ENCODE measurements at places on chromosomes 5 and 9. TPM values are rescaled to one million over a fixed set of nuclear protein-coding genes. Genes with fewer than 3 reads are reported as not detected.

DNA sequence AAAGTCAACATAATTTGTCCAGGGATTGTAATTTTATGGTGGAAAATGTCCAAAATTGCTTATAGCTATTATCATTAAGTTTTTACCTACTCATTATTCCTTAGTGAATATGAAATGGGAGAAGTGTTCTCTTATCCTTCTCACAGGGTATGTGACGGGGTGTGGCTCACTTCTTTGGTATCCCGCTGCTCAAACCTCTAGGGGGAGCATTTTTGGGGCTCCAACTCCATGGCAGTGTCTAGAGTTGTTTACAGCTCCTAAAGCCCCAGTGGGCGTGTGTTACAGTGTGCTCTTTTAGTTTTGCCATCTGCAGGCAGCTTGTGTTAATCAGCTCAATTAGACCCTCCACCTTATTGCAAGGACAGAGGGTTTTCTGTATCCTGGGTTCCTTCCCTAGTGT lies 89.4 kb downstream of the CDKN2A start:
- no peak for DNase-seq
- H3K4me1 ChIP-seq, result no peaks in the 10 kb centered on the region
- H3K4me3 ChIP-seq, result no peak overlapping the region

- no peak overlapping the region for H3K4me3 ChIP-seq
- peaks cover 9% of the 10 kb centered on the region for H3K27me3 ChIP-seq
- DNase-seq, result no peak
- H3K36me3 ChIP-seq, result no peaks in the 10 kb centered on the region
- H3K27ac ChIP-seq, result no peak overlapping the region
- peaks cover 11% of the 10 kb centered on the region for H3K4me1 ChIP-seq
Observed at GRCh38 chr9:84387821-84388220, 47.3 kb upstream of the SLC28A3 start.

DNA sequence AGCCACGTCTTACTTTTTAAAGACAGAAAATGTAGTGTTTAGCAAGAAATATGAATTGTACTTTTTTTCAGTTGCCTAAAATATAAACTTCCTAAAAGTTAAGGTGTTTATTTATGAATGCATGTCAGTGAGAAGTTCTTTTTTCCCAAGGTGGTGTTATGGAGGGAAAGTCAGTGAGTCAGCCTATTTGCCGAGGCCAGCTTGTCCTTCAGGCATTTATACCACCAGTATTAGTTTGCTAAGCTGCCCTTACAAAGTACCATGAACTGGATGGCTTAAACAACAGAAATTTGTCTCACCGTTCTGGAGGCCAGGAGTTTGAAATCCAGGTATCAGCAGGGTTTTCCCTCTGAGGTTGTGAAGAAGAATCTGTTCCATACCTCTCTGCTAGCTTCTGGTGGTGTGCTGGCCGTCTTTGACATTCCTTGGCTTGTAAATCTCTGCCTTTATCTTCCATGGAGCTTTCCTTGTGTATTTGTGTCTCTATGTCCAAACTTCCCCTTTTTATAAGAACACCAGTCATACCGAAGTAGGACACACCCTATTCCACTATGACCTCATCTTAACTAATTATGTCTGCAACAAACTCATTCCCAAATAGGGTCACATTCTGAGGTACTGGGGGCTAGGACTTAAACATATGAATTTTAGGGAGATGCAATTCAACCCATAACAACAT lies 38.4 kb downstream of the PRKACG start:
- H3K27me3 ChIP-seq, result no peaks in the 10 kb centered on the region
- no peak for DNase-seq
- no peaks in the 10 kb centered on the region for H3K36me3 ChIP-seq
- peaks cover 38% of the 10 kb centered on the region for H3K4me1 ChIP-seq

GRCh38 chr9:118273048-118273447 lies 568.8 kb downstream of the TLR4 start:
- H3K4me3 ChIP-seq, result no peak overlapping the region
- no peak for DNase-seq
- no peaks in the 10 kb centered on the region for H3K4me1 ChIP-seq
- H3K27ac ChIP-seq, result no peak overlapping the region

GRCh38 chr5:138605254-138605972 lies 30.2 kb upstream of the HSPA9 start:
- DNase-seq, result no peak
- H3K27ac ChIP-seq, result peak overlapping the region; percentile 16
- no peak overlapping the region for H3K4me3 ChIP-seq
- H3K4me1 ChIP-seq, result peaks cover 5% of the 10 kb centered on the region
- no peaks in the 10 kb centered on the region for H3K27me3 ChIP-seq

DNA sequence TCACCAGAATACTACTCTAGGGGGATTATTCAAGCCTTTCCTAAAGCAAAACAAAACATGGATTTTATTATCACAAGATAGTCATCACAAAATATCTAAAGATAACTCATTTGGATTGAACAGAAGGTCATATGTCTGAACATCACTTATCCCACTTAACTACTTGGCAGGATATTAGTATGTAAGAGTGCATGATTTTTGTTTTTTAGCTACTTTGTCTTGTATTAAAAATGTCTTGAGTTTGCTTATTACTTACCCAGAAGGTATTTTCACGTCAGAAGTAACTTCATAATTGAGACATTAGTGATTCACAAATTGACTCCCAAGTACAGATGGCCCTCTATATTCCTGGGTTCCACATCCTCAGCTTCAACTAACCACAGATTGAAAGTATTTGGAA lies 113.8 kb downstream of the TLE4 start:
- no peak for DNase-seq
- H3K4me1 ChIP-seq, result peaks cover 21% of the 10 kb centered on the region
- H3K27me3 ChIP-seq, result no peaks in the 10 kb centered on the region
- H3K27ac ChIP-seq, result no peak overlapping the region

DNA sequence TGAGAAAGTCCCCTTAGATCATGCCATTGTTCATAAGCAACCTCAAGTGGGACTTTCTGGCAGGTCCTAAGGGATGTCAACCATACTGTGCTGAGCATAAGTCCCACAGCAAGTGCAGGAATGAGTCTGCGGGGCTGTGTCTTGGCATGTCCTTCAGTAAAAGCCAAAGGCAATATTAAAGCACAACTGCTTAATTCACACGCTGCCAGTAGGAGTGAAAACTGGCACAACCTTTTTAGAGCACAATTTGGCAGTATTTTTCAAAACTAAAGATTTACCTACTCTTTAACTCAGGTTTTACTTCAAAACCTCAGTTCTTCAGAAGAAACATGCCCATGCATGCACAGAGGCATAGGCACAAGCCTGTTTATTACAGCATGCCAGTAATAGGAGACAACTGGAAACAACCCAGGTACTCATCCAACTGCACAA lies 24.4 kb upstream of the SMAD5 start:
- H3K4me3 ChIP-seq, result no peak overlapping the region
- H3K27me3 ChIP-seq, result no peaks in the 10 kb centered on the region
- no peak for DNase-seq
- H3K4me1 ChIP-seq, result peaks cover 10% of the 10 kb centered on the region

- H3K27ac ChIP-seq, result no peak overlapping the region
- no peak for DNase-seq
- H3K4me1 ChIP-seq, result no peaks in the 10 kb centered on the region
- no peaks in the 10 kb centered on the region for H3K27me3 ChIP-seq
- H3K36me3 ChIP-seq, result no peaks in the 10 kb centered on the region
Observed at GRCh38 chr5:92002721-92003274, 619.7 kb upstream of the ARRDC3 start.

GRCh38 chr5:135998889-135999288 lies 29.9 kb upstream of the TGFBI start:
- H3K36me3 ChIP-seq, result no peaks in the 10 kb centered on the region
- H3K27me3 ChIP-seq, result peaks cover 7% of the 10 kb centered on the region
- H3K27ac ChIP-seq, result no peak overlapping the region
- peaks cover 23% of the 10 kb centered on the region for H3K4me1 ChIP-seq
- no peak for DNase-seq

Gene IL5
- not detected for total RNA-seq

Gene HMMR
- 0.91 TPM for total RNA-seq

Gene SLC45A2
- total RNA-seq, result not detected

Gene PCDHA13
- total RNA-seq, result not detected

GRCh38 chr5:8740595-8740994 lies 805.3 kb downstream of the SEMA5A start:
- no peak for DNase-seq
- no peaks in the 10 kb centered on the region for H3K36me3 ChIP-seq
- no peak overlapping the region for H3K27ac ChIP-seq
- no peaks in the 10 kb centered on the region for H3K27me3 ChIP-seq

DNA sequence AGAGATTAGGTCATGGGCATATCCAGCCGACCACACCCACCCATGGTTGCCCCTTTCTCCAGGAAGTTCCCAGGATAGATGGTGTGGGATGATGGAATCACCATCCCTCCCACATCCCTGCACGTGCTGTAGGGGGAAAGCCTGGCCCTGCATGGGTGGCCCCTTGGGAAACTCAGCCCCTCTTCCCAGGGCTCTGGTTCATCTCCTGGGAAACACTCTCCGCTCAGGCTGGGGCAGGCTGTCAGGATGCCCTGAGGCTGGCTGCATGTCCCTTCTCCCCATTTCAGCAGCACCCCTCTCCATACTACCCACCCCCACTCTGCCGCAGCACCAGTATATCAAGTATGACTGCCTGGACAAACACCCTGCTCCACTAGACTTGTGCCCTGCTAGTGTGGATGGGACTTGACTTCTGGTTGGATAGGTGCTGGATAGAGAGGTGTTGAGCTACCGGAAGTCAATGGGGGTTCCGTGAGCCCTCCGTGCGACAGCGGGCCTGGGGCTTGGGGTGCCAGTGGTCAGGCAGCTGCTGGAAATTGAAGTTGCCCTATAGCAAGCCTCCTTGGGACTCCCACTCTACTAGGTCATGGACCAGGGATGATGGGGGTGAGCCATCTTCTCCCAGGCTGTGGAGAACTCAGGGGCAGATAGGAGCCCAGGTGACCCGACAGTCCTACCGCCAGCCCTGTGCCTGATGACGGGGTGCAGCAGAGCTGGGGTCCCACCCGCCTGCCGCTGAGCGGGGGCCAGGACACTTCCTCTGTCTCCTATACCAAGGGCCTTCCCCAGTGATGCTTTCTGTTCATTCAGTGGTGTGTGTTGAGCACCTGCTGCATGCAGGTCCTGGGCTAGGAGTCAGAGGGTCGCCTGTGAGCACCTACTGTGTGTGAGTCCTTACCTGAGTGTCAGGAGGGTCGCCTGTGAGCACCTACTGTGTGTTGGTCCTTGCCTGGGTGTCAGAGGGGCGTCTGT lies 69.4 kb upstream of the COL5A1 start:
- H3K27me3 ChIP-seq, result peaks cover 4% of the 10 kb centered on the region
- H3K4me3 ChIP-seq, result no peak overlapping the region
- DNase-seq, result peak; percentile 3
- no peaks in the 10 kb centered on the region for H3K36me3 ChIP-seq
- no peak overlapping the region for H3K27ac ChIP-seq

Gene ZNF883
- total RNA-seq, result 6.2 TPM

DNA sequence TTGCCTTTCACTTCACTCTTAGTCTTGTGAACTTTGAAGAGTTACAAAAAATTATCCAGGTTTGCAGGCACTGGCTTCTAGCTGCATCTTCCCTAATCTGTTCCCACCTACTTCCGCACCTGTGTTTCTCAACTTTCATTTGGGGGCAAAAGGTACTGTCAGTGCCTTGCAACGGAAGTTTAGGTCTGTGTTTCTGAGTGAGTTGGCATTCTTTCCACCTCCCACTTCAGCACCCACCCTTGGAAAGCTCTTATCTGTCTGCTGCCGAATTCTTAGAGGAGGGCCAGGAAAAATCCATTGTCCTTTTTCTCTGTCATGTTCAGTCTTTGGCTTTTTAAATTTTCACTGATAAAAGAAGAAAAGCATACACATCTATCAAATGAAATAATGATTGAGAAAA lies 89.7 kb upstream of the RASGRF2 start:
- DNase-seq, result no peak
- H3K27ac ChIP-seq, result no peak overlapping the region
- H3K4me1 ChIP-seq, result peaks cover 16% of the 10 kb centered on the region

- H3K36me3 ChIP-seq, result no peaks in the 10 kb centered on the region
- H3K27ac ChIP-seq, result peak overlapping the region; percentile 16
- peaks cover 43% of the 10 kb centered on the region for H3K4me1 ChIP-seq
- no peak for DNase-seq
- H3K4me3 ChIP-seq, result no peak overlapping the region
Observed at GRCh38 chr9:125529107-125529506, 177.9 kb downstream of the MAPKAP1 start.

DNA sequence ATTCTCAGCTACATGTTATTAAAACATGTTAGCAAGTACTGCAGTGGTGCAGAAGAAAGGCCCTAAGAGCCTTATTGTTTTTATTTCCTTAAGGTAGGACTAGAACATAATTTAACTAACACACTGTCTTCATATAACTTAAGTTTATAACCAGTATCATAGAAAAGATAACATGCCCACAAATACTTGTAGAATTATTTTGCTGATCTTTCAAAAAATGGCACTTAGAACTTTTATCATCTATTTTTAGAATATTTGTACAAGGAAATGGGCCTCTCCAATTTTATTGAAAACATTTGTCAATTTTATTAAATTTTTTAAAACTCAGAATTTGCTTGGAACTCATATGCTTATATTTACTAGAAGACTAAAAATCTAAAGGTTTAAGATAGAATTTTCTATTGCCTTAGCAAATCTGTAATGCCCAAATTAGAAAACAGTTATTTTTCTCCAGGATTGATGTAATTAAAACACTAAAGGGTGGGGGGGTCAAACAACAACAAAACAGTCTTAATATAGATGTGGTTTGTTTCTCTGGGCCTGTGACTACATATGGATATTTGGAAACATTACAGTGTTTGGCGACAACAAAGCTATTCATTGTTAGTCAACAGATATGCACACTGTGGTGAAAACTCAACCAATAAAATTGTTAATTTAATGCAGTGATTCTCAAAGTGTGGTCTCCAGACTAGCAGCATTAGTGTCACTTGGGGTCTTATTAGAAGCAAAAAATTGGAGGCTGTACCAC lies 360.4 kb downstream of the PDE4D start:
- no peak overlapping the region for H3K27ac ChIP-seq
- no peaks in the 10 kb centered on the region for H3K27me3 ChIP-seq
- H3K4me1 ChIP-seq, result no peaks in the 10 kb centered on the region
- DNase-seq, result no peak

Gene ANKRD31
- total RNA-seq, result 0.11 TPM

- DNase-seq, result no peak
- H3K4me1 ChIP-seq, result no peaks in the 10 kb centered on the region
- no peak overlapping the region for H3K27ac ChIP-seq
- H3K27me3 ChIP-seq, result peaks cover 69% of the 10 kb centered on the region
- H3K36me3 ChIP-seq, result no peaks in the 10 kb centered on the region
Observed at GRCh38 chr5:133696006-133696584, 83.8 kb upstream of the FSTL4 start.

GRCh38 chr9:21817176-21817575 lies 14.7 kb downstream of the MTAP start:
- H3K4me1 ChIP-seq, result peaks cover 32% of the 10 kb centered on the region
- DNase-seq, result no peak
- no peak overlapping the region for H3K27ac ChIP-seq
- H3K27me3 ChIP-seq, result no peaks in the 10 kb centered on the region

DNA sequence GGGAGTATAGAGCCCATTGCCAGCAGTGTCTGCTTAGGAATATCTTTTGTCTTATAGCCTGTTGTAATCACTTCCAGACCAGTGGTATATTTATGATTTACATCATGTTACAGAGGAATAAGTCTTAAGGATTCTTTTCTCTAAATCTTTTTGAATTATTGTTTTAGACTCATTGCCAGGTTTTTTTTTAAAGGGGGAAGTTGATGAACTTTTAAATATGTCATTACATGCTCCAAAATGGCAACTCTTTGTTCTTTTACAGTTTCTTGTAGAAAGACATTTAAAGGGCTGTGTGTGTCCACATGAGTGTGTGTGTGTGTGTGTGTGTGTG lies 59.4 kb upstream of the NFIB start:
- no peaks in the 10 kb centered on the region for H3K27me3 ChIP-seq
- H3K4me1 ChIP-seq, result peaks cover 22% of the 10 kb centered on the region

Gene SSNA1
- total RNA-seq, result 72.3 TPM

Gene EPB41L4B
- total RNA-seq, result 13.9 TPM
